ENCODE measurements at places on chromosomes 4 and X. TPM values are rescaled to one million over a fixed set of nuclear protein-coding genes. Genes with fewer than 3 reads are reported as not detected.

The LAS1L gene
- total RNA-seq, result 14.6 TPM

The ETDA gene
- not detected for total RNA-seq

The SPANXD gene
- not detected for total RNA-seq

The MXRA5 gene
- 135 TPM for total RNA-seq

The SPATA4 gene
- total RNA-seq, result 0.13 TPM

The MAGEA12 gene
- total RNA-seq, result not detected

The HAND2 gene
- 0.78 TPM for total RNA-seq

The IL2RG gene
- total RNA-seq, result 0.32 TPM

The HOPX gene
- 5.6 TPM for total RNA-seq

The MAOA gene
- total RNA-seq, result 7.6 TPM

The DOCK11 gene
- 19.2 TPM for total RNA-seq

The IDS gene
- 64.3 TPM for total RNA-seq

The LAMTOR3 gene
- total RNA-seq, result 68.9 TPM

The ATP6AP1 gene
- total RNA-seq, result 31.6 TPM

The DCHS2 gene
- 0.11 TPM for total RNA-seq

The ADGRL3 gene
- not detected for total RNA-seq

The SGMS2 gene
- 129 TPM for total RNA-seq

The XAGE1A gene
- total RNA-seq, result not detected

The GNRHR gene
- not detected for total RNA-seq

The HTN1 gene
- not detected for total RNA-seq

The CXorf66 gene
- not detected for total RNA-seq

The DCAF4L1 gene
- total RNA-seq, result 0.26 TPM
